ENCODE measurements at places on chromosomes 3 and 15.

GRCh38 chr3:62184559-62184958 is 188.8 kb downstream of the FEZF2 start:
- no peak for DNase-seq

DNA sequence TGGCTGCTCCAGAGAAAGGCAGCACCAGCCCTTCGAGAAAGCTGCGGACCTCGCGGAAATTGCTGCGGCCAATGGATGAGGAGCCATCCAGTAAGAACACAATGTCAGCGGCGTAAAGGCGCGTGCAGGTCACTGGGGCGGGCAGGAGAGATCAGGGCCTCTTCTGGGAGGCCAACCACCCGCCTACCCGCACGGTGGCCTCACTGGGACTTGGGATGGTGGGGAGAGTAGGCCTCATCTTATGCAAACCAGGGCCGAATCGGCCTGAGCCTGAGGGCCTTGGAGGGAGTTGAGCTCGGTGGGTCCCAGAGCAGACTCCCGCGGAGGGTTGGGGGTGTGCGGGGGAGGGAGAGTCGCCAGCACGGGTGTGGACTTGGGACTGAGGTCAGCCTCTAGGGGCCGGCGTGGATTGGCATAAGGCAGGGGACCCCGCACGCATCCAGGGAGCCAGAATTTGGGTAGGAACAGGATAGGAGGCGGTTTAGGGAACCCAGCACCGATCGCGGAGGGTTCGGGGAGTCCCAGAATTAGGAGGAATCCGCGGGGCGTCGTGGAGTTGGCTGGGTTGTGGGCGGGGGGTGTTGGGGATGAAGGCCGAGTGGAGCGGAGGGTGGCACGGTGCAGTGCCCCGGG is 596 bp downstream of the COL7A1 start:
- DNase-seq = no peak

- DNase-seq = peak; percentile 71
These were observed 290.6 kb downstream of the SATB1 start for GRCh38 chr3:18134386-18135059.

DNA sequence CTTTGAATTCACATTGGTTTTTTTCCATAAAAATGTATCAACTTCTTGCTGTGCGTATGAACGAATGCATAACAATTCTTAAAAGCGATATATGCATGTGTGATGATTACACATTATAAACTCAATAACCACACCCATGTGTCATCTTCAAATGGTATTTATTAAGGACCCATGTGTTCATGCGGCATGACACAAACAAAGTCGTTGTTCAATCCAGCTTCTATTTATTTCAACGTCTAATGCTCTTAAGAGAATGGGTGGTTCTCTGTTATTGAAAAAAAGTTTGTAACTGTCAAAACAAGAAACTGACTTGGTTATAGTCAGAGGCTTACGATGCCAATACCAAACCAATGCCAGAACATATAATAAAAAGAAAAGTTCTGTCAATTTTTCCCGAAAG is 195.9 kb downstream of the FOXP1 start:
- DNase-seq = no peak

DNA sequence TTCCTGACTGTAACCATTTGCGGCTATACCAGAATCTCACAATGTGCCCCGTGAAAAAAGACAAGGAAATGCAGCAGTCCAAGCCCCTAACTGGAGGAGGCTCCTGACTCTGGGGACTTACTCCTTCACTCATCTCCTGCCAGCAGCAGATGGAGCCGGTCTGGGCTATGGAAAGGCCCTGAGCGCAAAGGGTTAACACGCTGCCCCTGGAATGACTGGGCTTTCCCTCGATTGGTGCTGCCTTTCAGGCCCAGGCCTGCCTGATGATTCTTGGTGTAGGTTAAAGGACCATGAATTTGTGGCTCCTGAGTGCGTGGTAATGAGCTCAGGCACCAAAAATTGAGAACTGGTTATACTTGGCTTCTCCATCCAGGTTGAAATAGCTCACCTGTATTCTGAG is 42.3 kb upstream of the GALNT15 start:
- DNase-seq = no peak

GRCh38 chr15:76353023-76353577 is 16.5 kb downstream of the ISL2 start:
- no peak for DNase-seq

DNA sequence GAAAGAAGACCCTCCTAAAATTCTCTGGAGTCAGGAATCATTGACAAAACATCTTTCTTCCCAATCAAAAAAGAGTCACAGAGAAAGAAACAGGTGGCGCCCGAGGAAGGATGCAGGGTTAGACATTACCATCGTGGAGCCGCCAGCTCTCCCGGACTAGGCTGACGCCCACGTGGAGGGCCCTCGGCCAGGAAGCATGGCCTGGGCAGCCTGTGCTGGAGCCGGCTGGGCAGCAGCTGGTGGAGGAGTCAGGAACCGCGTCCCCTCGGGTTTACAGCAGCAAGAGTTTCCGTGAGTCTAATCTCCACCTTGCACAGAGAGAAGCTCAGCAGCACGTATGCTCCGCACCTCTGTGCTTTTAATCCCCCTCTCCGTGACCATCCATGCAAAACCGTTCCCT is 533.7 kb upstream of the ATP11B start:
- peak; percentile 28 for DNase-seq

GRCh38 chr3:163129287-163129686 is 1632.7 kb downstream of the OTOL1 start:
- no peak for DNase-seq

GRCh38 chr3:58568572-58569286 is 8.5 kb downstream of the FAM107A start:
- DNase-seq = peak; percentile 16

DNA sequence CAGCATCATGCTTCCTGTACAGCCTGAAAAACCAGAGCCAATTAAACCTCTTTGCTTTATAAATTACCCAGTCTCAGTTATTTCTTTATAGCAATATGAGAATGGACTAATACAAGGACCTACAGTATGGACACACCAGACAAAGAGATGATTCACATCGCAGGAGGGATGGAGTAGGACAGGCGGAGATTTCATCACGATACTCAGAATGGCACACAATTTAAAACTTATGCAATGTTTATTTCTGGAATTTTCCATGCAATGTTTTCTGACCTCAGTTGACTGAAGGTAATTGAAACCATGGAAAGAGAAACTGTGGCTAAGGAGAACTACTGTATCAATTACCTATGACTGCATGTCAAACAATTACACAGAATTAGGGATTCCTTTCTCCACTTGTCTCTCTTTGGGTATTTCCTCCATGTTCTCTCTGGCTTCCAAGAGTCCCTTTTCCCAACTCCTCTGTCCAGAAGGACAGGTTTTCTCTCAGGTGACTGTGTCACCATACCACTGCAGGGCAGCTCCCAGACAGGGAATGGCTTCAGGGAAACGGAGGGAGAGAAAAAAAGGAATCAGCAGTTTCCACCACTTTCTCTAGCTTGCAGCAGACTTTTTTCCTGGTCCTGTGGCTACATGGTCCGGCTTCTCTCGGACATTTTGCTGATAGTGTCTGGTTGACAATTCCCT is 3.0 kb upstream of the ANO10 start:
- no peak for DNase-seq

DNA sequence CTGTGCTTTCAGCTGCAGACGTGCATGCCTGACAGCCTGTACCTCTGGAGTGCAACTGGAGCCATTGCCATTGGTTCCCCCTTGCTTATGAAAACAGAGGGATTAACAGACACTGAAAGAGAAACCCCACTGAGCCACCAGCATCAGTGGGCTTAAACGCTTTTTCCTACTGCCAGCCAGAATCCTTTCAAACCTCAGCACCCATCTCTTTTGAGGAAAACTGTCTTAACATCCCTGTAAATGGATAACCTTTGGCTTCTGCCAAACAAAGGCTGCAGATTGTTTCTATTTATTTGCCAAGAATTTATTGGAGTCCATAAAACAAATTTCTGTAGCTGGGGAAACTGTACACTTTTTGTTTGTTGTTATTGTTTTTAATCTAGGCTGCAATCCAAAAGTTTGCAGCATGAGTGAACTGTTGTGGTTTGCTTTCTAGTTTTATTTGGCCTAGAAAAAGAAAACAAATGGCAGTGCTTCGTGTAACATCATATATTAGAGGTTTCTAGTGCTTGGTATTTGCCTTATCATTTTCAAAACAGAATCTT is 369.2 kb upstream of the IL12A start:
- peak; percentile 41 for DNase-seq

DNA sequence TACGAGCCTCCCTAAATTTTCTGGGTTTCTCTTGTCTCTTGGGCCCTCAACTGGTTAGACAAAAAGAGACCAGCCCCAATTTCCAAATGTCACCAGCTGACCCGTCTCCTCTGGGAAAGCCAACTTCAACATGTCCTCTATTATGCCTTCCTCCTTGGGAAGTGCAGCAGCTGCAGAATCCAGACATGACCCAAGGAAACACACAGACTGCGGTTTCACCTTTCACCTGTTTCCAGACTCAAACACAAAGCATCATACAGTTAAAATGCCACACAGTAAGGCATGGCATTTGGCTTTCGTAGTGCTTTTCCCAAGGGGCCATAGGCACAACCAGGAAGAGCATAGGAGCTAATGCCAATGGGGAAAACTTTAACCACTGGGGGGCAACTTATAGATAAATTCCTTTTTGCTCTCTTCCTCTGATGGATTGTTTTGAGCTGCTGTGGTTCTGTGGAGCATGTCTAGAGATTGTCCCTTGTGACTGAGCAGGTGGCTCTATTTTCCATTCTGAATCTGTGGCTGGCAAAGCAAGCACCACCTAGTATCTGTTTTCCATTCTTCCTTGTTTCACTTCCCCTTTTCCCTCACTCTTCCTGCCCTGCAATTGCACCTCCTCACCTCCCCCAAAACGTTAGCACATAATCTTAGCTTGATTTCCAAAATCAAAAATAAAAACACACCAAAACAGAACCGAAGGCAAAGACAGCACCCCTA is 49.3 kb downstream of the HHLA2 start:
- DNase-seq = peak; percentile 35

GRCh38 chr15:71806452-71806931 is 3.9 kb upstream of the NR2E3 start:
- peak; percentile 45 for DNase-seq

DNA sequence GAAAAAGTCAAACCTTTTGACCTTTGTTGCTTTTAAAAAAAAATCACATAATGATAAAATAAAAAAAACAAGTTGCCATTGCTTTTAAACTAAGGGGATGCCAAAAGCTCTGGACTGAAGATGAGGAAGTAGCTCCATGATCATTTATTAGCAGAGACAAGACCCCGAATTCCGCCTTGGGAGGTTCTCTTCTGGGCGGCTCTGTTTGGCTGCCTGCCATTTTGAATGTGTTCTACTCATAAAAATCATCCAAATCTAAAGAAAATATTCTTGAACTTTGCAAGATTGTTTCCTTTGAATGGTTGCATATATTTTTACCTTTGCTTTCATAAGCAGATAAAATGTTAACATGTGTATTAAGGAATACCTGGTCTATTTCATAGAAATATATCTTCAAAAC is 63.8 kb downstream of the NCEH1 start:
- no peak for DNase-seq

GRCh38 chr3:172257648-172258400 is 190.4 kb downstream of the GHSR start:
- DNase-seq = peak; percentile 92

GRCh38 chr3:70833239-70833960 is 521.0 kb upstream of the MDFIC2 start:
- peak; percentile 82 for DNase-seq

GRCh38 chr3:148642214-148642613 is 55.5 kb upstream of the AGTR1 start:
- DNase-seq = no peak

DNA sequence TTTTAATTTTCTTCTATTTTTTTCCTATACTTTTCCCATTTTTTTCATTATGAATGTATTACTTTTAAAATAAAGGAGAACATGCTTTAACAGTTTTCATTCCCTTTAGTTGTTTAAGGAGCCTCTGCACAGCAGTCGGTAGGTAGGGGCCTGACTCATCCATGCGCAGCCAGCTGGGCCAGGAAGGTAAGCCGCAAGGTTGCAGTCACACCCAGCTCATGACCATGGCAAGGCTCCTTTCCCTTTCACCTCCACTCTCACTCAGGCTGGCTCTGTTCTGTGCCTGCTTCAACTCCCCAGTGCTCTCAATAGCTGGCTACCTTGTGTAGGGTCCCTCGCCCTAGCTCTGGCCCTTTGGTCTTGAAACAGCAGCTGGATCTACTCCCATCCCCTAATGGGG is 17.4 kb upstream of the ANKRD34C start:
- no peak for DNase-seq

GRCh38 chr3:190504354-190505125 is 9.3 kb upstream of the IL1RAP start:
- peak; percentile 53 for DNase-seq
